Natural killer cell (primary cell): ENCODE measurements at places on chromosomes 2 and 18. TPM values are rescaled to one million over a fixed set of nuclear protein-coding genes. Genes with fewer than 3 reads are reported as not detected.

DNA sequence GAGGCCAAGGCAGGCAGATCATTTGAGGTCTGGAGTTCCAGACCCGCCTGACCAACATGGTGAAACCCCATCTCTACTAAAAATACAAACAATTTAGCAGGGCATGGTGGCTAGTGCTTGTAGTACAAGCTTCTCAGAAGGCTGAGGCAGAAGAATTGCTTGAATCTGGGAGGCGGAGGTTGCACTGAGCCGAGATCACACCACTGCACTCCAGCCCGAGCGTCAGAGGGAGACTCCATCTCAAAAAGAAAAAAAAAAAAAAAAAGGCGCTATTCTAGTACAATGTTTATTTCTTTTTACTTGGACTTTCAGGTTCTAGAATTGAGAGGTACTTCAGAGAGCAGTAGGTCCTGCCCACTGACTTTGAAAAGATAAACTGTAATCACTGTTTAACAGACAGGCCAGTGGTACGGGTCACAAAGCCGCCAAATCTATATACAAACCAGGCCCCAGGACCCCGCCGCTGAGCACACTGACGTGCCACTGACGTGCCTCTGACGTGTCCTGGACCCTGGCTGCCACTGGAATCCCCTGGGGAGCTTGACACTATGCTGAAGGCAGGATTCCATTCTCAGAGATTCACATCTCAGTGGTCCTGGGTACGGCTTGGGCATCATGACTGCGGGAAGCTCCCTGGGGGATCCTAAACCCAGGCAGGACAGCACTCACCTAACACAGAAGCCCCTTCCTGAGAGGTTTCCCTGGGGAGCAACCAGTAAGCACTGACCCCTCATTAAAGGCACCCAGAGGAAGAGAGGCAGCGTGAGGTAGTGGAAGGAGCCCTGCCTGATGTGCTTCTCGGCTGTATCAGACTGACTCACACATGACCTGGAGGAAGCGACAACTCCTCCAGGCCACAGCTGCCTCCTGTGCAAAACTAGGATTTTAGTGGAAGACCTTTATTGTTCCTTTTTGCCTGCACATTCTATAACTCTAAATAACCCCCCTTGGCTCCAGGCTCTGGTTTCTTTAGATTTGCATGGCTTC is 197.8 kb upstream of the MEIS1 start:
- no peaks in the 10 kb centered on the region for H3K27me3 ChIP-seq
- no peaks in the 10 kb centered on the region for H3K4me1 ChIP-seq
- DNase-seq, result no peak
- no peak overlapping the region for H3K27ac ChIP-seq

DNA sequence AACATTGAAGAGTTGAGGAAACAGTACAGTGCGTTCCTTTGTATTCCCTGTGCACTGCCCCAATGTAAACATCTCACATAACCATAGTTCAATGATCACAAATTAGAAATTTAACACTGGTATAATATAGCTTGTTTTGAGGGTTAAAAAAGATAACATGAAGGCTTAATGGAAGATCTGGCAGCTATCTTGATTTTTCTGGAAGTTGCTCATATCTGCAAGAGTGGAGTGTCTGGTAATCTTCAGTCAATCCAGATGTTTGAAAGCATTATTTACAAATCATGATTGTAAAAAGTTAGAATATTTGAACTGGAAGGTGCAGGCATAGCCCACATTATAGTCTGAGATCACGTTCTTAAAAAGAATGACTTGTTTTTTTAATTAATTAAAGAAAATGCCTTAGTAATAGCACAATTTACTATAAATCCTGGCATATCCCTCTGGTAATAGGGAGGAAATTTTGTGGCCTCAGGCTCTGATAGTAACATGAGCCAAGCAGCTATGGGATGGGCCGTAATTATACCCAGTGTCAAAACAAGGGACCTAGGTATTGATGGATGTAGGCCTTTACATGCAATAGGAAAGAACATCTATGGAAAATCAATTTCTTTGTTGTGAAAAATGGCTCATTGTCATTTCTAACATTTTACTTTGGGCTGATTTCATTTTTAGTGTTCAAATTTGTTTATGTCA is 418.0 kb downstream of the THSD7B start:
- no peaks in the 10 kb centered on the region for H3K27me3 ChIP-seq
- DNase-seq, result no peak
- no peaks in the 10 kb centered on the region for H3K36me3 ChIP-seq
- no peaks in the 10 kb centered on the region for H3K4me1 ChIP-seq

- H3K27ac ChIP-seq, result no peak overlapping the region
- DNase-seq, result no peak
- H3K4me1 ChIP-seq, result no peaks in the 10 kb centered on the region
- H3K4me3 ChIP-seq, result no peak overlapping the region
These were observed 66.0 kb downstream of the PAX3 start for GRCh38 chr2:222232839-222233238.

INPP1 gene
- total RNA-seq, result 9.5 TPM
